ENCODE measurements at places on chromosomes 16 and 17.

DNA sequence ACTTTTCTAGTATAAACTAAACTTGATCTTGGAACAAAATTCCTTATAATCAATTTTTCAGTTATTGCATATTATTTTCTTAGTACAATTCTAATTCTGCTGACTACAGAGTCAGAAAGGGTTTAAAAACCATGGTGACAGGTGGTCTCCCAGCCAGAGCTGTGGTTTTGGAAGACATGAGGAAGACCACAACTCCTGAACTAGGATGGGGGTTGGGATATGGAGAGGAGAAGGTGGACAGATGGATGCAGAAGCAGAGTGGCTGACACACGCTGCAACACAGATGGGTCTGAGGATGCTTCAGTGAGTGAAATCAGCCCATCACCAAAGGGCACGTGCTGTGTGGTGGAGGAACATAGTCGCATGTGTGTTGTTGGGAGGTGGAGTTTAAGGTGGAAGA, 187.7 kb downstream of the LGALS9B start:
- no peak for DNase-seq

DNA sequence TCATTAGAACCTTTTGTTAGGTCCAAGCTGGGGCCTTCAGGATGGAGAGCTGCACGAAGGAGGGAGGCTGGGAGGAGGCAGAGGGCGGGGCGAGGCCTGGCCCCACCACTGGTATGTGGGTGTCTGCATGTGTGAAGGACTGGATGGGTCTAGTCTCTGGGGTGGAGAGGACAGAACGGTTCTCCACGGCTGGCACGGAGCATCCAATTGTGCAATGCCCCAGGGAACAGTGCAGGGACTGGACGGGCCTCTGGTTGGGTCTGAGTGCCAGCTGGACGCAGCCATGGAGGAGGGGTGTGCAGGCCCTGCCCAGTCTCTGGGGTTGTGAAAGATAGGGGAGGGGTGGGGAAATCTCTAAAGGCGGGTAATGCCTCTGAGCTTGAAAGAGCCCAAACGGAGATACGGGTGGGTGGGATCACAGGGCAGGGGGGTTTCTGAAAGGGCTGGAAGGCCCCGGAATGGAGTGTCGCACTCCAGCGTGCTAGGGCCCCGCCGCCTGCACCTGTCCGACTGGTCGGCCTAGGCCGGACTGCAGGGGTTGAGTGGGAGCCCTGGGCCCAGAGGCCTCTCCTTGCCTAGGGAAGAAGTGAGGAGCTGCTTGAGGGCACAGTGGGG, 1.6 kb downstream of the PPL start:
- peak; percentile 87 for DNase-seq

DNA sequence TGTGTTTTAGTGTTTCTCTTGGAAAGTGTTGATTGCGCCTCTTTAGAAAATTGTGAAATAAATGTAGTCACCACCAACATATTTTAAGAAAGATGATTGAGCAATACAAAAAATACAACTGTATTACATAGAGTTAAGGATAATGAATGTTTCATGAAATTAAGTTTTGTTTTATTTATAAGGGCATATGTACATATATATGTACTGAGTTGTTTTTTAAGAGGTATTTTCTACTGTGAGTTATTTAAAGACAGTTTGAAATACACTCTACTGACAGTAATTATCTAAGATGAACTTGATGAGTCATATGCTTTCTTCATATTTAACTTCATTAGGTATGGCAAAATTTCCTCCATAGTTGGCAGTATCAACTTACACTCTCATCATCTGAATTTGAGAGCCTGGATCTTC, 411.7 kb downstream of the HS3ST3B1 start:
- DNase-seq, result no peak

GRCh38 chr17:79207960-79208359, 133.3 kb downstream of the ENGASE start:
- DNase-seq, result no peak

DNA sequence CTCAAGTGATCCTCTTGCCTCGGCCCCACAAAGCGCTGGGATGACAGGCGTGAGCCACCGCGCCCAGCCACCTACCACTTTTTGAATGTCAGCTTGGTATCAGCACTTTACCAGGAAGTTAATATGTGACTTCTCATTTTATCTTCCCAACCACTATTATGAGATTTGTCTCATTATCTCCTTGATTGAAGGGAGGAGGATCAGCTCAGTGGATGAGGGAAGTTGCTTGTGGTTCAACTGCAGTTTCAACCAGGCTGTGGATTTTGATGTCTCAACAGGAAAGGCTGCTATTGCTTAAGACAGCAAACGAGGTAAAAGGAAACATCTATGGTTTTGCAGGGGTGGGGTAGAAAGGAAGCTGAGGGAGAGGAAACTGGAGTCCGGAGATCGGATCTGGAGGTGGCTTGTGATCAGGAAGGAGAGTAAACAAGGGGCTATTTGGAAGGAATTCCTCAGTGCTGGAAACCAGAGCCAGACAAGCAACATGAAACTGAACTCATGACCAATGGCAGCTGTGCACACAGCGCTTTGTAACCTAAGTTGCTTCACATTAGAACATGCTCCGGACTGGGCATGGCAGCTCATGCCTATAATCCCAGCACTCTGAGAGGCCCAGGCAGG, 180.5 kb downstream of the VPS53 start:
- DNase-seq, result no peak

DNA sequence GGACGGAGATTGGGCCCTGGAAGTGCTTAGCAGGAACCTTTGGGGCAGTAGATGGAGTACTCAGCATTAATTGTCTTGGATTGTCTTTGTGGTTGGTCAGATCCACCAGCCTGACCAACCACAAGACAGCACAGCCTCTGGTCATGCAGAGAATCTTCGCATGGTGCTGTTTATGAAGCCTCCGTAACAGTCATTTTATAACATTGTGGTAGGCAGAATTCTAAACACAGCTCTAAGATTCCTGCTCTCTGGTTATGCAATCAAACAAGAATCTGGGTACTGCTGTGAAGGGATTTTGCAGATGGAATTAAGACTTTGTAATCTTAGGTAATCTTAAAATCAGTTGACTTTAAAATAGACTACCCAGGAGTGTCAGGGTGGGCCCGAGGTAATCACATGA, 312.2 kb upstream of the GOT2 start:
- no peak for DNase-seq

DNA sequence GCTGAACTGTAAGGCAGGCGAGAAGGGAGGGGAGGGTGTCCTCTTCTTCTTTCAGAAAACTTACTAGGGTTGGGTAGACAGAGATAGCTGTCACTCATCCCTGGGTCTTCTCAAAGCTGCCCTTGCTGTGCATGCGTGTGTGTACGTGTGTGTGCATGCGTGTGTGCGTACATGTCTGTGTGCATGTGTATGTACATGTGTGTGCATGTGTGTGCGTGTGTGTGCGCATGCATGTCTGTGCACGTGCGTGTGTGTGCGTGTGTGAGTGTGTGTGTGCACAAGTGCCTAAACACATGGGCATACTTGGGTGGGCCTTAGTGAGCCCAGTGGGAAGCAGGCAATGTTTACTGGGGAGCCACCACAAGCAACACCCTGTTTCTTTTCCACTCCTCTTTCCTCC, 154.8 kb upstream of the TNRC6C start:
- no peak for DNase-seq
